ENCODE measurements at places on chromosomes 1 and 21. TPM values are rescaled to one million over a fixed set of nuclear protein-coding genes. Genes with fewer than 3 reads are reported as not detected.

The SLC30A2 gene
- total RNA-seq = not detected

The TAL1 gene
- not detected for total RNA-seq

The PRKAB2 gene
- total RNA-seq = 44.0 TPM

The ISG15 gene
- 68.4 TPM for total RNA-seq

The SNX7 gene
- 33.5 TPM for total RNA-seq

The ITLN2 gene
- not detected for total RNA-seq

The KLHDC7A gene
- 1.8 TPM for total RNA-seq

The PHC2 gene
- total RNA-seq = 53.5 TPM

The EPS15 gene
- total RNA-seq = 33.6 TPM

The CD101 gene
- not detected for total RNA-seq

Data from HepG2 (cell line).